Stimulated activated CD4-positive, alpha-beta T cell treated with anti-CD3 and anti-CD28 coated beads, Interleukin-1b, Interleukin-23, amount 100 ng/mL, for 1 hour (primary cell): ENCODE measurements at places on chromosomes 5 and 9.

- DNase-seq, result no peak
Measured at GRCh38 chr5:36948041-36948440, 71.5 kb downstream of the NIPBL start.

DNA sequence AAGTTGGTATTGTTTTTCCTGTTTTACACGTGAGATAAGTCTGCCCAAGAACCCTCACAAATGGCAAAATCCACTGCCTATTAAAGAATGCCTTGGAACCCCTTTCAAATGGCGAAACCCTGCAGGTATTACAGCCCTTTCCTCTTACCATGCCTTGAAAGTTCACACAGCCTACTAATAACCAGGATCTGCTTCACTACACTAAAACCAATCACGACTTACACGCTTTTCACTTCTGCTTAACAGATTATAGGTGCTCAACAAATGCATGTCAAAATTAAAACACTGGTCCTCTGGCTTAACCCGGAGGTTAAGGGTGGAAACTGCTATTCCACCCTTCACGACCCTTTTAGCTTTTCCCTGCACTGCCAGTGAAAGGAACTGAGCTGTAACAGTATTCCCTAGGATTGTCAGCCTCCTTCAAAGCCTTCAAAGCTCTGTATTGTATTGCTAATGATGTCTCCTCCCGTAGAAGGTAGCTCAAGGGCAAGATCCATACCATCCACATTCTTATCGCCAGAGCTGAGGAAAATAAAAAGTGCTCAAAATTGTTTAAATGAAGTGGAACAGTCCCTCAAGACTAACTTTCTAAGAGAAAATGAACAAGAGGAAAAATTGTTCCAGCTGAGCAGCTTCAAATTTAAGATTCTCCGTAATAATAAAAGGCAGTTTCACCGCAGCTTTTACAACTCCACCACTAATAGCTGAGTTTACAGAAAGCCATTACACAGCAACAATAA lies 997 bp downstream of the AUH start:
- no peak for DNase-seq

DNA sequence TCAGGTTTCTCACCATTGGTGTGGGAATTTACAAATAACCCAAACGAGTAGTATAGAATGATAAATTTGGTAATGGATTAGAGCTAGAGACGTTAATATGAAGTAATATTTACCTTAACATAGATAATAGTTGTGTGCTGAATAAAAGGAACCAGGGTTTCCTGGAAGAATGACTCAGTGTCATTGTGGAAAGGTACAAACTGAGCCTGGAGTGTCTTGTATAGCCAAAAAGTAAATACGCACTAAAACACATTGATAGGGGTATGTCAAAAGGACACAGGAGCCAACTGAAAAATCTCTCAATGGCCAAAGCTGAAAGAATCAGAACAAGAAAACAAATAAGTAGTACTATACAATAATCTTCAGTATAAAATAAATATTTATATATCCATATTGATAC lies 363.5 kb downstream of the SLCO4C1 start:
- no peak for DNase-seq

DNA sequence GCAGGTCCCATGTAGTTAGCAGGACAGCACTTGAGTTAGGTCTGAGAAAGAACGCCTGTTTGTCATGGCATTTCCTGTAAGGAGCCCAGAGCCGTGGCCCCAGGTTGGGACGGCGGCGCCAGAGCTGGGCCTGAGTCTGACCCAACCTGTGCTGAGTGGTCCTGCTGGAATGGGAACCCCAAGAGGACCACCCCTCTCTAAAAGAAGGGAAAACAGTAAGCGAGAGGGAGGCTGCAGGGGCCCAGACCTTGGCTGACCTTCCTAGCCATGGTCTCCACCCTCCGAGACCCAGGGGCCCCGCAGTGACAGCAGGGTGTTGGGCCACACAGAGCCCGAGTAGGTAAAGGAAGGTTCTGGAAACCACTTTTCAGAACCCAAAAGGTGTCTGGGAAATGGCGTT lies 1.8 kb upstream of the LRRC14B start:
- DNase-seq, result no peak

DNA sequence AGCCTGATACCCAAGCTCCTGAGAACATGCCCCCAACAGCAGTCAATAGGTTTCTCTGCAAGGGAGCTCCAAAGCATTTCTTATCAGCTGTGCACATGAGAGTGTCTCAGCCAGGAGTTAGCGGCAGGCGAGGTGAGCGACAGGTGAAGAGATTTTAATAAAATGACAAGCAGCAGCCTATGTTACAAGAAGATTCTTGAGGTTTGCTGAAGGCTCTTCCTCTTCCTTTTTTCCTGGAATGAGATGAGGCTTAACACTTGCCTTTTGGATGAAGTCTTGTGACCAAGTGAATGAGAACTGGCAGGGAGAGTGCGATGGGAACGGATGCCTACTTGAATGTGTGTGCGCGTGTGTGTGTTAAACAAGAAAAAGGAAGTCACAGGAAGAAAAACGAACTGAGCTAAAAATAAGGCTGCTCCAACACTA lies 76.1 kb downstream of the SHB start:
- no peak for DNase-seq

DNA sequence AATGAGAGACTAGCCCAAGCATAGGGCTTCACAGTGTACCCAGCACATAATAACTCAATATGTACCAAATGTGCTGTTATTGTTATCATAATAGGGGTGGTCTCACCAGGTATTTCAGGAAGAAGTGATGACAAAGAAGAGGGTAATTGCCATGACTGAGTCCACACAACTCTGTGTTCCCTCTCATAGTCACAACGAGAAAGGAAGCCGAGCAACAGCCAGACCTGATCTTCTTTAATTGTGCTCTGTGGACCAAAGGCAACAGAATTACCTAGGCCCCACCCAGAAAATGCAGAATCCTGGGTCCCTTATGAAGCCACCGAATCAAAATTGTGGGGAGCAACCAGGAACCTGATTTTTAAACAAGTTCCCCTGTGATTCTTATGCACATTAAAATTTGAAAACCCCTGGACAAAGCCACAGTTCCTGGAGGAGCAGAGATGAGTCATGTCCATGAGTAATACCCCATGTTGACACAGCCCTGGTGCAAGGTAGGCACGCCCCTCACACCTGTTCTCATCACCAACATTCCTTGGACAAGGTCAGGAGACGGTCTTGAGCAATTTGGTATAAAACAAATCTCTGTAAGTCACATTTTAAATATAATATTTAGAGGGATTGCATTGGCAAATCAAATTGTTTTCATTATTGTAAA lies 5.2 kb downstream of the FGF1 start:
- DNase-seq, result no peak

DNA sequence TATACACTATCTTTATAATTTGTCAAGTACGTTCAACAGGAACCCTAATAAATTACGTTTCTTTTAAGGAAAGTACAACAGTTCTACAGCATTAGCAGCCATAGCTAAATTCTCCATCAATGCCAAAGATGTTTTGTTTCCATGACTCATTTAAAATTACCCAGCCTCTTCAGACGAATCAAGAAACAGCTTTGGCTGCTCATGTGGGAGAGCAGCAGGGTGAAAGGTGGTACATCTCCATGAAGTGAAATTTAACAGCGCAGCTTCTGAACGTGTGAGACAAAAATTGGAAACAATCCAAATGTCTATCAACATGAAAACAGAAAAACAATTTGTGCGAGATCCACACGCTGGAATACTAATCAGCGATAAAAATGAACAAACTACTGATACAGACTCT lies 327.3 kb upstream of the CDH6 start:
- DNase-seq, result no peak

DNA sequence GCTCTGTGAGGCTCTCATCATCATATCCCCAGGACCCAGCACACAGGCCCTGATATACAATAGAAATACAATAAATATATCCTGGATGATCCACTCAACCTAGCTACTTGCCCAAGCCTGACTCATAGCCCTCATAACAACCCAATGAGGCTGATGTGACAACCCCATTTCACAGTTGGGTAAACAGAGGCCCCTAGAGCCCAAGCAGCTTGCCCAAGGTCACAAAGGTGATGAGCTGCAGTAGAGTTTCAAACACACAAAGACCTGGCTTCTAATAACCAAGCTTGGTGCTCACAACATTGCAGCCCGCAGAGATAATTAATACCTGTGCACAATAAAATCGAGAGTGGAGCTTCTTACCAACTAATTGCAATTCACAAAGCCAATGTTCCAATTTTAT lies 3.2 kb upstream of the AKNA start:
- no peak for DNase-seq

DNA sequence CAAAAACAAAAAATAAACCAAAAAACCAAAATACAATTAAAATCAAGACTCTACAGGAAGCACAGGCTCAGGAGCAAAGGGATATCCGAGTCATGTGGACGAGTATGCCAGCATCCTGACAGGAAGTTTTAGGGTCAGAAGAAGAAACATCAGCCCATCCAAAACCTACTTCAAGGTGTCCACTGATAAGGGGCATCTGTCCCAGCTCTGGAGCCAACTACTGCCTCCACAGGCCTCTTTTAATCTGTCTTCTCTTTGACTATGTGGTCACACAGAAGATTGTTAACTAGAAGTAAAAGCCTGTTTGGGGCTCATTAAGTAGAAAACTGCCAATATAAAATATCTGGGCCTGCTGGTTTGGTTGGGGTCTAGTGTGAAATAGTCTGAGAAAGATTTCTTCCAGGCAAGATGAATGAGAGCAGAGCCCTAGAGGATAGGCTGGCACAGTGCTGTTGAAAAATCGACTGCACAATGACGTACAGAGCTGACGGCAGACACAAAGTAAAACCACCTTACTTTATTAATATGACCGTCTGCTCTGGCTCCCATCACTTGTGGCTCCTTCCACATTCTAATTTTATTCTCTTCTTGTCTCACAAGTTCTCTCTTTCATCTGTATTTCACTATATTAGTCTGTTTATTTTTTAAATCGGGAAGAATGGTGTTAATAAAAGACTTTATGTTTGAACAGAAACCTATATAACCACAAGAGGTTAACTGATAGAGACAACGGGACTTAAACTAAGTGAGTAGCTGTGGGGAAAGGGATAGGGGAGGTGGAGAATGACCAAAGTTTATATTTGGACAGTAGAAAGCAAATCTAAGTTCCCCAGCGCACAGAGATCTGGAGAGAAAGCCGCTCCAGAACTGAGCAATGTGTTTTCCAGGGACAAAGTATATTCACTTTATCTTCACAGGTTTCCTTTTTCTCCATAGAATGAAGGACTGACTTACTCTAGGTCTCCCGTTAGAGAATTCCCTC lies 22.9 kb upstream of the MSH3 start:
- no peak for DNase-seq

DNA sequence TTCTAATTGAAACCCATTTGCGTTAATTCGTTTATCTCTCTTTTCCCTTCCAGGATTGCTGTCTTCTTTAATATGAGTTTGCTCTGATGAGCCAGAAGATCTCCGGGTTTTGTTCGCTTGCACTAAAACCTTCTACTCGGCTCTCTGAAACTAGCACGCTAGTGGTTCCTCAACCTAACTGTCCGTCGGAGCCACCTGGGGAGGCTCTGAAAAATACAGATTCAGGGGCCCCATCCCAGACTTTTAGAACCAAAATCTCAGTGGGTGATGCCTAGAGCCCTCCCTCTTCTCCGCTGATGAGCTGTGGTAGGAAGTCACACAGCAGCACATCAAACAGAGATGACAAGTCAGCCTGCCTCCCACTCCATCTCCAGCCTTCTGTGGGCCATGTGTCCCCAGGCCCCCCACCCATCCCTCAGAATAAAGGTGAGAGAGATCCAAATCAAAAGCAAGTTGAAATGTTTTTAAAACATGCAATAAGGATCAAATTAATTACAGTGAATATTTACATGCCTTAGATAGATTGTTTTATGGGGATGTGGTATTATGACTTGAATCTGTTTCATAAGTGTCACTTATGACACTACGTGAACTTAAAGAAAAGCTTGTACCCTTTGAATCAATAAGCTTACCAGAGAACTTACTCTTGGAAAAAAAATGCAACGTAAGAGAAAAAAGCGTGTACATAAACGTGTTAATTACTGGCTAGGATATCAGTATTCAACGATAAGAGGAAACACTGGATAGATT lies 16.4 kb downstream of the FCN2 start:
- DNase-seq, result no peak

GRCh38 chr9:34331196-34331595 lies 1.8 kb downstream of the NUDT2 start:
- DNase-seq, result no peak
